ENCODE measurements at places on chromosomes 6 and 20. TPM values are rescaled to one million over a fixed set of nuclear protein-coding genes. Genes with fewer than 3 reads are reported as not detected.
A peak's percentile ranks its signal among the peaks of the same experiment; 100 is the strongest.

DNA sequence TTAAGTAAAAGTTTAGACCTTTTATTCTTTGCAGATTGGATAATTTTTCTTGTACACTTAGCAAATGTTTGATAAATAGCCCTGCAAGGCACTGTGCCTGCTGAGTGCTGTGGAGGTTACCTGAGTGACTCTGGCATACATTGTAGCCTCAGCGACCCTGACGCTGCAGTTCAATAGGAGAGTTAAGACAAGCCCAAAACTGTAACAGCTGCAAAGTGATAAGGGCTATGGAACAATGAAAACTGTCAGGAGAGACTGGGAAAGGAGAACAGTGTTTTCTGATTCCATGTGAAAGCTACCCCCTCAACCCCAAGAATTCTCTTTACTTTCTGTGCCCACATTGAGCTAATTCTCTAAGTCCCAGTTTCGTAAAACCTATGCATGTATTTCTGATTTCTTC lies 22.2 kb downstream of the HIVEP1 start:
- H3K27me3 ChIP-seq, result no peaks in the 10 kb centered on the region
- peaks cover 69% of the 10 kb centered on the region for H3K4me1 ChIP-seq
- no peak overlapping the region for H3K4me3 ChIP-seq
- H3K36me3 ChIP-seq, result peaks cover 43% of the 10 kb centered on the region
- no peak for DNase-seq
- H3K27ac ChIP-seq, result no peak overlapping the region

GRCh38 chr20:62838128-62838891 lies 21.5 kb downstream of the COL9A3 start:
- H3K36me3 ChIP-seq, result no peaks in the 10 kb centered on the region
- DNase-seq, result no peak
- H3K4me1 ChIP-seq, result no peaks in the 10 kb centered on the region
- no peak overlapping the region for H3K4me3 ChIP-seq
- H3K27me3 ChIP-seq, result no peaks in the 10 kb centered on the region

DNA sequence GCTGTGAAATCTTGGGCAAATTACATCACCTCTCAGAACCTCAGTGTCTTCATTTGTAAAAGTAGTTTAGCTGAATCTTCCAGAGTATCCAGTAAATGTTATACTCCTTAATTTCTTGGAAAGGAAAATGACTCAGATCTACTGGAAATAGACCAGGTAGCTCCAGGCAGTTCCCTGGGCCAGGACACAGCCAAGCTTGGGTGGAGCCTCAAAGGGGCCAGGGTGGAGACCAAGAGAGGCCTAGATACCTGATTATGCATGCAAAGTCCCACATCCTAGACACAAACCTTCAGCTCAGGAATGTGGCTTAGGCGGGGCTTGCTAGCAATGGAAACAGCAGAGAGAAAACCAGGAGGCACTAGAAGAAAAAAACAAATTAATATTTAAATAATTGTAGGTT lies 272.8 kb downstream of the MAFB start:
- H3K4me3 ChIP-seq, result no peak overlapping the region
- no peak for DNase-seq
- H3K36me3 ChIP-seq, result no peaks in the 10 kb centered on the region
- H3K4me1 ChIP-seq, result no peaks in the 10 kb centered on the region

KHDC1L gene
- not detected for total RNA-seq

DNA sequence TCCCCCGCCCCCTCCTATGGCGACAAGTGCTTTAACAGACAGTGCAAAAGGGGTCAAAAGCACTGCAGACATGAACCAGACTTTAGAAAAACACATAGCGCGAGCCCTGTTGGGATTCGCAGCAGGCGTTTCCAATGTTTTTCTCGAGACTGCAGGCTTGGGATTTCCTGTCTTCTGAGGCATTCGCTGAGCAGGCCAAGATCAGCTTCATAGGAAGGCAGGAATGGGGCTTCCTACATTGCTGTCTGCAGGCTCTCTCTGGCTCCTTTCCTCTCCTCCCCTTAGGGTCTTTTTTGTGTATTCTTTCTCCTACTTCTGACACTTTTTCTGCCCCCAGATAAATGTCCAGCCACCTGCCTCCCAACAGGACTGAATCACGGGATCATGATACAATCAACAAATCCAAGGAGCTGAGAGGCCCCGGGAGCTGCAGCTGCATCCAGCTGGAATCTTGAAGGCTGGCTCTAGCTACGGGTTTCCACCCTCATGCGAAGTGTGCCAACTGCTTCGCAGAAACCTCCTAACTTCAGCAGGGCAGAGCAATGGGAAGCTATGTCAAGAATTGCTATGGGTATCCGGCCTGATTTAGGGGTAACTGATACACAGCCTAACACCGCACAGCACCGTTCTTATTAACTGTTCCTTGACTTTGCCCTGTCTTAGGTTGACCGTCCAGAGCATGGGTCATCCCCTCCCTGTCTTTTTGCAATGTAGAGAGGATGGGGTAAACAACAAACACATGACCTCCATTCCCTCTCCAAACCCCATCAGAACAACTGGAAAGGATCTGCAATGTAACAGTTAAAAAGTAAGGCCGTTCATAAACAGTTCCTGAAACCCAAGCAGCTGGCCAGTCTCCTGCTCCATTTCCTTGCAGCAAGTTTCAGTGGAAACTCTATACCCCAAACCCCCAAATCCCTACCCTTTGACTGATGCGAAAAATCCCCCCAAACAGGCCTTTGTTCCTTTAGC lies 31.5 kb downstream of the SNX5 start:
- H3K27me3 ChIP-seq, result no peaks in the 10 kb centered on the region
- no peak overlapping the region for H3K4me3 ChIP-seq
- peaks cover 18% of the 10 kb centered on the region for H3K36me3 ChIP-seq
- DNase-seq, result no peak
- H3K27ac ChIP-seq, result no peak overlapping the region
- peaks cover 25% of the 10 kb centered on the region for H3K4me1 ChIP-seq

AKAP12 gene
- 0.08 TPM for total RNA-seq

DNA sequence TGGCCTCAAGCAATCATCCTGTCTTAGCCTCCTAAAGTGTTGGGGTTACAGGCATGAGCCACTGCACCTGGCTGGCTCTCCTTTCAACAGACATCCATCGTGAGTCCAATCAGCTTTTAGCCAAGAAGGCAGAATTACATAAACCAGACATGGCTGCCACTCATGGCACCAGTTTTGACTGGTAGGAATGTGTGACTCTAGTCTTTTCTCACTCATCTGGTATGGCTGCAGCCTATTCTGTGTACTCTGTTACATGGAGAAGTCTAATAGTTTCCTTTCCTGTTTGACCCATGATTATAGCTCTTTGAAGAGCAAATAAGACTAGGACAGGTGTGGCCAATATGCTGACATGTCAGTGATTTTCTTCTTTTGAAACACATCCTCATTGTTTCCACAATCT lies 27.0 kb upstream of the RNF144B start:
- no peaks in the 10 kb centered on the region for H3K4me1 ChIP-seq
- no peaks in the 10 kb centered on the region for H3K27me3 ChIP-seq
- no peak overlapping the region for H3K4me3 ChIP-seq
- no peaks in the 10 kb centered on the region for H3K36me3 ChIP-seq
- no peak for DNase-seq
- no peak overlapping the region for H3K27ac ChIP-seq

GRCh38 chr6:140319209-140319608 lies 944.8 kb upstream of the CITED2 start:
- no peaks in the 10 kb centered on the region for H3K36me3 ChIP-seq
- no peaks in the 10 kb centered on the region for H3K4me1 ChIP-seq
- no peak overlapping the region for H3K27ac ChIP-seq
- no peaks in the 10 kb centered on the region for H3K27me3 ChIP-seq
- no peak overlapping the region for H3K4me3 ChIP-seq

DNA sequence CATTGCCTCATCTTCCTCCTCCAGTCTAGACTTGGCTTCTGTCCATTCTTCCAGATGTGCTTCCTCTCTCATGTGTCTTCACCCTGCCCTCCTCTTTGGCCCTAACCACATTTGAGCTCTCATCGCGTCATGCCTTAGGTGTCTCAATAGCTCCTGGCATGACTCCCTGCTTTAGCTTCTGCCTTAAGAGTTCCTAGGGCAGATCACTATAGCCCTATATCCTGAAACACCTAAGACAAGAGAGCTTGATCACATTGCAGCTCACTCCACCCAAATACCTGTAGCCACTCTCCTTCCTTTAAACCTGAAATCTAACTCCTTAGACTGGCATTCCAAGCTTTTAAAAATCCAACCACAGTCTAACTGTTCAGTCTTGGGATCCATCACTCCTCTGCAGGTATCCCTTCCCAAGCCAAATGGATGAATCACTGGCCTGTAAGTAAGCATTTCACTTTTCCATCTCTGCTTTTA lies 69.0 kb upstream of the STXBP5 start:
- H3K27ac ChIP-seq, result no peak overlapping the region
- no peak overlapping the region for H3K4me3 ChIP-seq
- no peaks in the 10 kb centered on the region for H3K27me3 ChIP-seq
- no peaks in the 10 kb centered on the region for H3K4me1 ChIP-seq
- H3K36me3 ChIP-seq, result no peaks in the 10 kb centered on the region

TTK gene
- total RNA-seq, result 40.9 TPM

DNA sequence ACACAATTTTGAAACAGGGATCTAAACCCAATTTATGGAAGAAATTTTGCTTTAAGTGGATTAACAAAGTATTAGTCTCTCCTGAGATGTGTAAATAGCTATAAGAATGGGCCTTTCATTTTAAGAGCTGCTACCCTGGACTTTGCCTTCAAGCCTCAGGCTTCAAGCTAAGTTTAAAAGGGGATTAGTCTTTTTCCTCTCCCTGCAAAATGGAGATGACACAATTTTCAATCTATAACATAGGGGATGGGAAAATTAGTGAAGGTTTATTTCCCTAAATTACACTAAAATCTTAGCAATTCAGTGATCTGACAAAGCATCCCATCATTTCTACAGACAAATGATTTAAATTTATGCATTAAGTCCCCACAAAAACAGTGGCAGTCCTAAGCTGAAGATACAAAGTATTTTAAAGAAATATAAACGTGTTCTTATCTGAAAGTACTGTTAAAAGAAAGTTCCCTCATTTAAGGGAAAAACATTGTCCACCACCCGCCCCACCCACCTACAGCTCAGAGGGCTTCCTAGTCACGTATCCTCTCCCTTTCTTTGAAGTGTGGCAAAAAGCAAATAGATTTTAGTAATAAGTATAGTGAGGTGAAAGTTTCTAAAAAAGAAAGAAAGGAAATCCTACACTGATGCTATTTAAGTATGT lies 14.5 kb downstream of the ARHGAP18 start:
- peaks cover 18% of the 10 kb centered on the region for H3K36me3 ChIP-seq
- peak; percentile 36 for DNase-seq
- peak overlapping the region; percentile 47 for H3K4me3 ChIP-seq
- peaks cover 66% of the 10 kb centered on the region for H3K4me1 ChIP-seq
- H3K27me3 ChIP-seq, result no peaks in the 10 kb centered on the region

DNA sequence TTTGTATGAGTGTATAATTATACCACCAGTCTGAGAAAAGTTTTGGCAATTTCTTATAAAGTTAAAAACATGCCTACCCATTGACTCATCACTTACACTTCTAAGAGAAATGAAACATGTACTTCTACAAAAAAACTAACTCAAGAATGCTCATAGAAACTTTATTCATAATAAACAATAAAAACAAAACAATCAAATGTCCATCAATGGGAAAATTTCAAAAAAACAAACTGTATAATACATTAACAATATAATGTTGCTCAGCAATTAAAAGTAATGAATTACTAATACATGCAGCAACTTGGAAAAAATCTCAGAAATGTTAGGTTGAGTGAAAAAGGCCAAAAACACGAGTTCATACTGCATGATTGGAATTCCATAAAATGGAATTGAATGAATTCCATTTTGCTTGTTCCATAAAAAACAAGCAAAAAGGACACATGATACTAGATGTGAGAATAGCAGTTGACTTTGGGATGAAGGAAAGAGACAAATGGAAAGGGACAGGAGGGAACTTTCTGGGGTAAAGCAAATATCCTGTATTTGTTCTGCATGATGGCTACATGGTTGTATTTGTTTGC lies 726.6 kb downstream of the RFPL4B start:
- H3K27me3 ChIP-seq, result no peaks in the 10 kb centered on the region
- H3K27ac ChIP-seq, result no peak overlapping the region
- no peaks in the 10 kb centered on the region for H3K4me1 ChIP-seq
- no peak overlapping the region for H3K4me3 ChIP-seq
- DNase-seq, result no peak
